ENCODE measurements at places on chromosomes 1 and 21.
A peak's percentile ranks its signal among the peaks of the same experiment; 100 is the strongest.

DNA sequence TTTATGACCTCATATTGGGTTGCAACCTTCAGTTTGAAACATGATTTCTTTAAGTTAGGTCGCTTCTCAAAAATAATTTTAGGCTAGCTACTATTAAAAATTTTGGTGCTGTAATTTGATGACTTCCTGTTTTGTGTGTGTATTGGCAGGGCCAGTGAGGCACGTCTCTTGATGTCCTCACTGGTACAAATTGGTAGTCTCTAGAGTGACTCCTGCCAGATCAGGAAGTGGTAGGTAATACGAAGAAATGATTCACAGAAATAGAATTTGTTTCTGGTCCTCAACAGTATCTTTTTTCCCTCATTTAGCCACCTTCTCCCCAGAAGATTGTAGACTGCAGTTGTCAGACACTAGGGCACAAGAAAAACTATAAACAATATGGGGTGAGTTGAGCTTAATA lies 120.9 kb upstream of the KIAA1614 start:
- DNase-seq: no peak

DNA sequence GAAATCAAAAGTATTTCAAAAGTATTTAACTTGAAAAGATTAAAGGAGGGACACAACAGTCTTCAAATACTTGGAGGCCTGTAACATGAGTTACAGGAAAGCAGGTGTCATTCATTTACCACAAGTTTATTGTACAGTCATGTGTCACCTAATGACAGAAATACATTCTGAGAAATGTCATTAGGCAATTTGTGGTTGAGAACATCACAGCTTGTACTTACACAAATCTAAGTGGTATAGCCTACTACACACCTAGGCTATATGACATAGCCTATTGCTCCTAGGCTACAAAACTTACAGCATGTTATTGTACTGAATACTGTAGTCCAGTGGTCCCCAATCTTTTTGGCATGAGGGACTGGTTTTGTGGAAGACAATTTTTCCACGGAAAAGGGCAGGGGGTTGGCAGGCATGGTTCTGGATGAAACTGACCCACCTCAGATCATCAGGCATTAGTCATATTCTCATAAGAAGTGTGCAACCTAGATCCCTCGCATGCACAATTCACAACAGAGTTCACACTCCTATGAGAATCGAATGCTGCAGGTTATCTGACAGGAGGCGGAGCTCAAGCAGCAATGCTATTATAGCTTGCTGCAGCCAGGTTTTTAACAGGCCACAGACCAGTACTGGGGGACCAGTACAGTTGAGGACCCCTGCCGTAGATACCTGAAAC lies 25.0 kb upstream of the PHTF1 start:
- peak; percentile 78 for DNase-seq

DNA sequence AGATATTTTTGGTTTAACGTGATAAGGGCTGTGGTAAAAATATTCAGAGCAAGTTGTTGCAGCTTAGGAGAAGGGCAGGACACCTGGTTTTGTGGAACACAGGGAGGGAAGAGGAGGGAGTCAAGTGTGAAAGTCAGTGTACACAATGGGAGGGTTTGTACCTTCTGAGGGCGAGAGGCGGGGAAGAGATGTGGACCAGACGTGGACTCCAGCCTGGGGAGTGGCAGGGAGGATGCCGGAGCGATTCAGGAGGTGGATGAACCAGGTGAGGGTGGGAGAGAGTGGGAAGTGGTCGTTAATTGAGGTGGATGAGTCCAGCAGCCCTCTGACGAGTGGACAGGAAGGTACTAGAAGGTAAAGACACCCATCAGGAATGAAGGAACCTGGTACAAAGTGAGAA lies 52.2 kb upstream of the IRF2BP2 start:
- DNase-seq: no peak

GRCh38 chr1:154198756-154199562 lies 7.1 kb upstream of the TPM3 start:
- DNase-seq: peak; percentile 83

DNA sequence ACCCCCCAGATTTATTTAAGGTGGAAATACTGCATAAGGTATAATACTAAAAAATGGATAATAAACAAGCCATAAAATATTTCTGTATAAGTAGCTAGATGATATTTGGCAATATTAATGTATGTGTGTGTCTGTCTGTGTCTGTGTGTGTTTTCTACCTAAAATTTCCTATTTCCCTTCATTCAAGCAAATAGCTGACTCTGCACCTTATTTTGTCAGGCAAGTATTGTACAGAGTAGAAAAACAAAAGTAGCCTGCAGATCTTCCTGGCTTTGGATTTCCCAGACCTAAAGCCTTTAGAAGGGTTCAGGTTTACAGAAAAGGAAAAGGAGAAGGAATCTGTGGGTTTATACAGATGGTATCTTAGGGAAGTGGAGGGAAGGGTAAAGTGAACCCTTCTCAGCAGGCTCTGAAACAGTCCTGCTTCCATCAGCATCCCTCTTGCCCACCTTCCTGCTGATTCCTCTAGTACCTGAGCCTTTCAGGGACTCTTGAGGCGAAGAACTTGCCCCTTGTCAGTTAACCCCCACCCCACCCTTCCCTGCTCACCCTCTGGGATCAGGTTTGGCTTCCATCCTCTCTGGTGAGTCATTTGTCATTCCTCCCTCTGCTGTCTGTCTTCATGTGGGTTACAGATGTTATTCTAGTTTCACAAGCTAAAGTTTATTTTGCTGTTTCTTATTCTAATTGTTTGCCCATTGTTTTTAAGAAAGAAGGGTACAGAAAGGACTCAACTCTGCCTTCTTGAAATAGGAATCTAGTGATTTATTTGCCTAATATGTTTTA lies 21.7 kb upstream of the RGS16 start:
- DNase-seq: no peak

- DNase-seq: no peak
Measured at GRCh38 chr1:32636914-32637645, 13.3 kb downstream of the ZBTB8OS start.

DNA sequence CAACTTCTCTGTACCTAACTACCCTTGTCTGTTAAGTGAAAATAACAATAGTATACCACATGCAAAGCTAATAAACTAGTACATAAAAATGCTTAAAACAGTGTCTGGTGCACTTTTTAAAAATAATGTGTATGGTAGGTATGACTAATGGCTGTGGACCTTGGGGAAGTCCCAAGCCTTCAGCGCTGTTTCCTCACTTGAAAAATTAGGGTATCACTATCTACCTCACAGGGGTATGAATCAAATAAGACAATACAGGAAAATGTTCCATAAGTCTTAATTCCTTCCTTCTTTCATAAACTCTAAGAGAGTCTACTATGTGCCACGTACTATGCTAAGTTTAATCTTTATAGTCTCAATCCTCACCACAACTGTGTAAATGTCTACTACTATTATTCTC lies 32.0 kb downstream of the EGLN1 start:
- no peak for DNase-seq

DNA sequence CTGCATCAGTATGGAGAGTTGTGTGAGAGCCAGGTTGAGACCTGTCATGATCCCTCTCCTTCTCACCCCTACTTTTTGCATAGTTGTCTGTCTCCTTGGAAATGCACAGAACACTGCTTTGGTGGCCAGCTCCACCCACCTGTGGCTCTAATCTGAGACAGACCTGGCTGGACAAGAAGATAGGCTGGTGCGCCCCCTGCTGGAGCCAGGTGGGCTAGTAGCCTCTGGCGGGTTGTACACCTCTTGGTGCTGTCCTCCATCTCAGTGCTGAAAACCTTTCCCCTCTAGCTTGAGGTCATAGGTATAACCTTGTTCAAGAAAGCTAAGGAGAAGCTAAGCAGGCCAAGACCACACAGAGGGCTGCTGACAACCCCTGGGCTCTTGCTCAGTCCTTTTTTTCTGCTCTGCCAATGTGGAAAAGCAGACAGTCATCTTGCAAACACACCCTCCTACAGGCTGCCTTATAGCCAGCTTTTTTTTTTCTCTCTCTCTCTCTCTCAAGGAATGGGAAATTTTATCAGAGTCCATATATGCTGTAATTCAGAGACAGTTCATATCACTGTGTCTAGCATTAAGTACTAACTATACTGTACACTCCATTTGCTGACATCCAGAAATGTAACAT lies 58.8 kb upstream of the SPATA6 start:
- peak; percentile 68 for DNase-seq

- no peak for DNase-seq
Measured at GRCh38 chr1:150574260-150575071, 4.9 kb downstream of the MCL1 start.
